Retina (tissue), 1 donor: ENCODE measurements at places on chromosomes 1 and 21.

GRCh38 chr1:17696417-17697301, 58.5 kb upstream of the ACTL8 start:
- DNase-seq = no peak

DNA sequence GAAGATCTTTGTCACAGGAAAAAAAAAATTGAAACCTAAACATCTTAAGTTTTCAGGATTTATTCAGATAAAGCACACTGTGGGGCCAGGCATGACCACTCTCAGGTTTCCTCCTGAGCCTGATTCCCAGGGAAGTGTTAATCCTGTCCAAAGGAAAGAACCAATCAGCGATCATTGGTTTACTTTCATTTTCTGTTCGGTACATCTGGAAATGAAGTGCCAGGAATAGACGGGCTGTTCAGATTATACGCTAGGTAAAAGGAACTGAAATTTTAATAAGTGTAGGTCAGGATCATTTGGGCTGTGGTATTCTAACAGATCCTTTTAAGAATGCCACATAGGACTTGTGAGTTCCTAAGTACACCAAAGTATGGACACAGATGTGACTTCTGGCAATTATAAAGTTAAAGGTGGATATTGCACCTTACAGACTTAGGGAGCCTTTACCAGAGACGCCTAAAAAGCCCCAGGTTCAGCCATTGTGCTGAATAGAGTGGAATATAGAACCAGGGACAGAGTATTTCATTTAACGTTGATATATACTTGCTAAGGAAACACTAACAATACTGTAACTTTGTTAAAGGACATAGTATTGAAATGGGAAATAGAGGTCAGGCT, 9.3 kb upstream of the CACYBP start:
- DNase-seq = no peak

DNA sequence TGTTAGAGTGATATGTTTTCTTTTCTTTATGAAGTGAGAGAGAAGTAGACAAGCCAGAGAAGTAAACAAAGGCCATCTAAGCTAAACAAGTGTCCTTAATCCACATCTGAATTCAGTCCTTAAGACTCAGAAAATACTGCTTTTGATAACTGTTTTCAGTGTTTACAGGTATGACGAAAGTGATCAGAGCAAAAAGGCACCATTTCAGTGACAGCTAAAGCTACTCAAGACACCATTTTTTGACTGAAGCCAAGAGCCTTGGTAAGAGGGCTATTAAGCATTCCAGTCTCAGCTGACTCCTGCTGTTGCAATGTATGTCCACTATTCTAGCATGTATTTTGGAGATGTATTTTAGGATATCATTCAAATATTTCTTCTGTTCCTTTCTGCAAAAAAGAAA, 4.1 kb downstream of the KMO start:
- DNase-seq = no peak

DNA sequence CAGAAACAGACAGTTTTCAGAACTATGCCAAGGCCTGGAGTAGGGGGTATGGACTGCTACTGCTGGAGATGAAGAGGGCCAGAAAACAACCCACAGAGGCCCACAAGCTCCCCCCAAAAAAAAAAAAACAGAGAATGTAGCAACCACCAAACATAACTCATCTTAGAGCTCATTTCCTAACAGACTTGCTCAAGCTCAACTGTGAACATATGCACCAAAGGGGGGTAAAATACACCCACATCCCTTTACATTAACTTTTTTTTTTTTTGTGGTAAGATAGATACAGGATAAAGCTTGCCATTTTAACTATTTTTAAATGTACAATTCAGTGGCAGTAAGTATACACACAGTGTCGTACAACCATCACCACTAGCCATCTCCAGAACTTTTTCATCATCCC, 36.0 kb downstream of the SEC16B start:
- no peak for DNase-seq

DNA sequence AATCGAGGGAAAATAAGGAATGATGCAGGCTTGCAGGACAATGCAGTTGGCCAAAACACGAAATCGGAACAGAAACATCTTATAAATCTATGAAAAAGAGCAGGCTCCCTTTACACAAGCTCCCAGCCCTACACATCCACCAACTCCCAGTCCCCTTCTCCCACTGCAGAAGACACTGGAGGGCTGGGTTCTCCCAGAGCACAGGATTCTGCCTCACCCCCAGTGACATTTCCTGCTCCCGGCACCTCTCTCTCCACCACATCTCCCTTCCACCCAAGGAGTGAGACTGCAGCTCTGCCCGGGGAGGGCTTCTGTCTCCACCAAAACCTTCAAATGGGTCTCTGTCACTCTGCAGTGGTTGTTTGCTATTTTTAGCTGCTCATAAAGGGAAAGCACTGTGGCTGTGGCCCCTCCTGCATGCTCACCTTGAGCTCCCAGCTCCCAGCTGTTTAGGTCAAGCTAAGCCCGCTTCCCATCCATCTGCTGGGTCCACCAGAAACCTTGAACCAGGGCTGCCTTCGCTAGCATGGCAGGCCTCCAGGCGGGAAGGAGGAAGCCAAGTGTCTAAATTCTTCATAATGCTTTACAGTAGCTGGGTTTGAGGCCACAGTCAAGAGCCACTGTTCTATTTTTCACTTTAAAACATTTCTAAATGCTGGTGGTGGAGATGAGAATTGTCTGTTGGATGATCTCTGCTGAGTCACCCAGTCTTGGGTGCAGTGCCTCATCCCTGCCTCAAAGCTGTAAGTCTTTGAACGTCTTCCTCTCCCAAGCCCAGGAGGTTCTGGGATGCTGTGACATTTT, 3.3 kb upstream of the C2CD2 start:
- no peak for DNase-seq

DNA sequence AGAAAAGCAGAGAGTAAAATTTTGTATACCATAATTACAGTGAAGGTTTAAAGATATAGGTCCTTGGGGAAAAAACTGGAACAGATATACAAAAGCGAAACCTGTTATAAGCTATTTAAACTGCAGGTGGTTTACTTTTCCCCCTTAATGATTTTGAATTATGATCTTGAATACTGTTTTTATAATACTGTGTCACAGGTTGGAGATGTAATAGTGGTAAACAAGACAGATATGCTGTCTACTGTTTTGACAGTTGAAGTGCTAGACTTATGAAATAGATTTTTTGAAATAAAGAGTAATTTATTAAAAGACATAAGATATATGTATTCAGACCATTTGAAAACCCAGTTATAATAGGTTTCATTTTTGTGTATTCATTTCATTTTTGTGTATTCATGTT, 129.4 kb downstream of the CD247 start:
- no peak for DNase-seq

DNA sequence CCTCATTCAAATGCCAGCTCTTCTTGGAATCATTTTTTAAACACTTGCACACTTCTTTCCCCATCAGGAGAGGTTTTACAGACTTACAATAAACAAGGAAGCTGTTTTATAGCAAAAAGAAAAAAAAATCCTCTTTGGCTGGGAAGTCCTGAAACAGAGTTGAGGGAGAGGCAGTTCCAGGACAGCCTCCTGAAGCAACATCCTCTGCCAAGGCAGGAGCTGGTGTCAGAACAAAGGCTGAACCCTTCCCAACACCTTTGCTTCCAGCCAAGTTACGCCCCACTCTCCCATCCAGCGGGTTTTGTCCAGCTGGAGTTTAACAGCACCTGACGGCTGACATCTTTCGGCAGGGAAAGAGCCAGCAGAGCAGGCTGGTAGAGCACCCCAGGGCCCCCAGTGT, 287.8 kb downstream of the RRAGC start:
- no peak for DNase-seq

DNA sequence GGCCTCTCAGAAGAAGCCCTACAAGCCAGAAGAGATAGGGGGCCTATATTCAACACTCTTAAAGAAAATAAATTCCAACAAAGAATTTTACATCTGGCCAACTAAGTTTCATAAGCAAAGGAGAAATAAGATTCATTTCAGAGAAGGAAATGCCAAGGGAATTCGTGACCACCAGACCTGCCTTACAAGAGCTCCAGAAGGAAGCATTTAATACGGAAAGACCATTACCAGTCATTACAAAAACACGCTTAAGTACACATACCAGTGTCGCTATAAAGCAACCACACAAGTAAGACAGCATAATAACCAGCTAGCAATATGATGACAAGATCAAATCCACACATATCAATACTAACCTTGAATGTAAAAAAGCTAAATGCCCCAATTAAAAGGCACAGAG, 704.9 kb upstream of the CHRM3 start:
- DNase-seq = no peak

GRCh38 chr1:162565460-162565859, 3.9 kb downstream of the UAP1 start:
- DNase-seq = no peak

DNA sequence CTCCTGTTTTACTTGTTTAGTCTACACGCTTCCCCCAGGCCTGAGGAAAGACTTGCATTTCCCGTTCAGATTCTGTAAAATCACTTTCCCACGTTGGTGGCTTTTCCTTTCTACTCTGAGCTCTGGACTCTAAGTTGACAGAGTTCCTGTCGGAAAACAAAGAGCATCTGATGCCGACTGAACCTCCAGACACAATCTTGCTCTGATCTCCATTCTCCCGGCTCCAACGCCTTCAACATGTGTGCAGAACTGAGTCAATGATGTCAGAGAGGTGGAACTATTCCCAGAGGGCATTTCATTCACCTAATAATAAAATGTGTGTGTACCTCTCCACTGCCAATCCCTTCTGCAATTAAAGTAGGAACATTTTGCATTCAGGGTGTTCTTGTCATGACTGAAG, 147.7 kb downstream of the MIS18A start:
- no peak for DNase-seq

DNA sequence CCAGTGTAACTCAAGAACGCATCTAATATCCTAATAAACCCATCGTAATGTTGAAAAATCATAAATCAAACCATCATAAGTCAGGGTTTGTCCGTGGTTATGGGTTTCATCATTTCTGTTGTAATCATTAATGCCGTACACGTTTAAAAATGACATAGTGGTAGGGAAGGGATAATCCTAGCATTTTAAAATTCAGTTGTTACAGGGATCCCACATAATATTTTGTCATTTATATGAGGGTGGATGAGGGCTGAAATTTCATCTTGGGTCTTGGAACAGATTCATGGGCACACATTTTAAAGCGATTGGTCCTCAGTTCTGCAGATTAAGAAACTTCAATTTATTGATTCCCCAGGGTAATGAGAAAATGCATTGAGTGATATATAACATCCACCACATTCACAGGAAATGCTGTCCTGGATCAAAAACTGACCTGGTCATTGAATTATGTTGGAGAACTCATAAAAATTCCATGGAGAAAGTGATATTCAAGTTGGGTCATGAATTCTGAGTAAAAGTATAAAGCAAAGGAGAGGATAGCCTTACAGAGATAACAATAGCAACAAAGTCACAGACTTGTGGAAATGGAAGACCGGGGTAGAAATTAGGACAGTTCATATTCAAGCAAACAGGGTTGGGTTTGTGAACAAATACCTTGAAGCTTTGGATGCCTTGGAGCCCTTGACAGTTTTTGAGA, 1527.3 kb upstream of the TPTE start:
- DNase-seq = no peak

DNA sequence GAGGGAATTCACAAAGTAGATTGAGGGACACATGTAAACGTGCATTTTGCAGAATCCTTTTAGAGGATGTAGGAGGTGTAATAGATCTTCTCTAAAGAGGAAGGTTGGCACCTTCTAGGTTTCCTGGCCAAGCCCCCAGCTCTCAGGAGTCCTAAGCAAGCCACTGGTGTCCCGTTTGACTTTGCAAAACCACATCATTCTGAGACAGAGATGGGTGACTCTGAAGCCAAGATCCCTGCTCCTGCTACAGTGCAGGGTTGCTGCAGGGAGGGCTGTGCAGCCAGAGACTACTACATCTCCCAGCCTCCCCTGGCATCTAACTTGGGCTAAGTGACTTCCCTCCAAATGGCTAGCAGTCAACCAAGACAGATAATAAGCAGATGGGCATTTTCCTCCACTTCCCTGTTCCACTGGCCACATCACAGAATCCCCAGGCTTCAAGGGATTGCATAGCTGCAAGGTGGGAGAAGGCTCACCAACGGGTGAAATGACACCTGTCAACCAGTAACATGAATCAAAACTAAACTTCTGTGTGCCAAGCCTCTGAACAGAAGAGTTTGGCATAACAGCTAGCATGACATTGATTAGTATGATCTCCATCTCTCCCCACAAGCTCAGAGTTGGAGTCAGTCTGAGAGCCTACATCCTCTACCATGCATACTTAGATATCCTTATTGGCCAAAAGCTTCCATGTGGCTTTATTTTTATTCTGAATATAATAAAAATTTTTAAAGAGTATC, 129.6 kb upstream of the COA6 start:
- no peak for DNase-seq

DNA sequence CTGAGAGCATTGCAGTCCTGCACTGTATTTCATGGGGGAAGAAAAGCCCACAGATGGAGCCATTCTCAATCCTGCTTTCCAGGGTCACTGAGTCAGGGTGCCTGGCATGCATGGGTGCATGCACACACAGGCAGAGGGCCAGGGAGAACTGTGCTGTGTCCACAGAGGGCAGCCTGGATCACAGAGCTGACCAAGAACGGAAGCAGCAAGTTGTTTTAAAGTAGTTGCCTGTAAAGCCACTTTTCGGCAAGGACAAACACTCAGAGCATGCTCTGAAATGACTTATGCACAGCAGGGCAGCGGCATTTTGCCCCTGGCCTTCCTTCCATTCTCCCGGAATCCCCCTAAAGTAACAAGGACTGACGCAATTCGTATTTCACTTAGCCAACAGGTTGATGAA, 3.6 kb downstream of the ERG start:
- no peak for DNase-seq

- DNase-seq = no peak
Measured at GRCh38 chr1:179300112-179300511, 6.5 kb downstream of the SOAT1 start.

DNA sequence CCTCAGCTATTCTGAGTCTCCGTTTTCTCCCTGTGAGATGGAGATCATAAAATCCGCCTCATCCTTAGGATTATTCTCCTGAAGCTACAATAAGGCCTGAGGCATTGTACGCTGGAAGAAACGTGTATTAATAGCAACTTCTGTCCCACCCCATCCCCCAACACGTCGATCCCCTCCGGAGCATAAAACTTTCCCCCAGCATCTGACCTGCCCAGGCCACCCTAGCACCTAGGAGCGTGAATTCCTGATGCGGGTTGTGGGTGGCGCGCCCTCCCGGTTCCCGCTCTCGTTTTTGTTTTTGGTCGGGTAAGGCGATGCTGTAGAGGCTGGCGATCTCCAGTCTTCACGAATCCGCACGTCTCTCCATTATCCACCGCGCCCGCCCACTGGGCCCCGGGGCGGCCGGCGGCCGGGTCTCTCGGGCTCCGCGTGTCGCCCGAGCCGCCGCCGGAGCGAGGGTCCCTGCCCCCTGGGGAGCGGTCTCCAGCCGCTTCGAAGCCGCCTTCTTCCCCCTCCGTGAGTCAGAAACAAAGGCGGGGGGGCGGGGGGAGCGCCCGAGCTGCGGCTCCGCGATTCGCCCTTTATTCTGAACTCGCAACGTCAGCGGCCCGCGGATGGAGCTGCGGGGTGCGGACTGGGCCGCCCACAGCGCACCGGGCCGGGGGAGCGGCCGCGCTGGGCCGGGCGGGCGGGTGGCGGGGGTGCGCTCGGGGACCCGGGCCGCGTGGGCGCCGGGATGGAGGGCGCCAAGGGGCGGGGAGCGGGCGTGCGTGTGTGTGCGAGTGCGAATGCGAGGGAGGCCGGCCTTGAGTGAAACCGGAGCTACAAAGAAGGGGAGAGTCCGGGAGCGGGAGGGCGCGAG, at the start of gene PLEKHO1:
Gene PLEKHO1, plus strand, starts transcription at position 646 of the 862 bp plus-strand sequence. CDS start 342 bp downstream, outside the sequence.
- peak; percentile 82 for DNase-seq

- no peak for DNase-seq
Measured at GRCh38 chr1:79945391-79945790, 938.9 kb upstream of the ADGRL4 start.

GRCh38 chr1:109931189-109931731, 20.6 kb downstream of the CSF1 start:
- peak; percentile 65 for DNase-seq

GRCh38 chr1:57272150-57272549, 151.7 kb downstream of the DAB1 start:
- DNase-seq = no peak
